RPMI7951 (cell line): ENCODE measurements at places on chromosomes 5 and 9.

DNA sequence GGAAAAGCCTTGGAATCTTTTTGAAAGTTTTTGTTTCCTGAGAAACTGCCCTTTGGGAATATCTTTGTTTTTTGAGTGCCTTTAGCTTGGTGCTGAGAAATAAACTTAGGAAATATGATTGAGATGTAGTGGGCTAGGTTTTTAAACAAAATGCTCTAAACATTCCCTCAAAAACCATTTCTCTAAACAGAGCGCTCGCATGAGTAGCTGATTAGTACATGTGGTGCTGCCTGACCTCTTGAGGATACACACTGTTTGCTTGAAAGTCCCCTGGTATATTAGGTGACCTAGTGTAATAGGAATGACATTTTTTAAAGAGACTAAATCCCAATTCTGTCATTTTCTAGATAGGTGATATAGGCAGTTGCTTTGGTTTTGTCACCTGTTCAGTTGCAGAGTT lies 132.3 kb downstream of the ADAMTSL1 start:
- no peak for DNase-seq

DNA sequence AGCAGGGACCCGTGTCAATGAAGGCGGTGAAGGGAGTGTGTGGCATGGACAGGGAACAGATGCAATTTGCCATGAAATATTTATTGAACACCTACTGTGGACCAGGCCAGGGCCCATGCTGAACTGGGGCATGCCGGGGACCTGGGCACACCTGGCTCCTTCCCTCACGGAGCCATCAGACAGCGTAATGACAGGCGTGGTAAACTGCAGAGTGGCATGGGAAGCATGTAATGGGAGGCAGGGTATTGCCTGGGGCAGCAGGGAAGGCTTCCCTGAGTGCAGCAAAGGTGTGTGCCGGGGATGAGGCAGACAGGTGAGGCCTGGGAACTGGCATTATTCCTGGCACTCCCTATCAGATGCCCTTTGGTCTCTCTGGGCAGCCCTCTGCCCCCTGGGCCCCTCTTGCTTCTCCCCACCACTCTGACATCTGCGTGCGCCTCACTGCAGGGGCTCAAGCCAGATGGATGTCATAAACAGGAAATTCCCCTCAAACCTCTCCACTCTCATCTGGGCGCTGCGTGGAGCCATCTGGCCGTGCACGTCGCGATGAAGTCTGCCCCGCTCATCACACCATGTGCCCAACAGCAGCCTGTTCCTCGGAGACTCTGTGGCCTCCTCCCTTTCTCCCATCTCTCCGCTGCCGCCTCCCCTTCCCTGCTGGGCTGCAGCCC lies 67.6 kb downstream of the HMCN2 start:
- peak; percentile 36 for DNase-seq

DNA sequence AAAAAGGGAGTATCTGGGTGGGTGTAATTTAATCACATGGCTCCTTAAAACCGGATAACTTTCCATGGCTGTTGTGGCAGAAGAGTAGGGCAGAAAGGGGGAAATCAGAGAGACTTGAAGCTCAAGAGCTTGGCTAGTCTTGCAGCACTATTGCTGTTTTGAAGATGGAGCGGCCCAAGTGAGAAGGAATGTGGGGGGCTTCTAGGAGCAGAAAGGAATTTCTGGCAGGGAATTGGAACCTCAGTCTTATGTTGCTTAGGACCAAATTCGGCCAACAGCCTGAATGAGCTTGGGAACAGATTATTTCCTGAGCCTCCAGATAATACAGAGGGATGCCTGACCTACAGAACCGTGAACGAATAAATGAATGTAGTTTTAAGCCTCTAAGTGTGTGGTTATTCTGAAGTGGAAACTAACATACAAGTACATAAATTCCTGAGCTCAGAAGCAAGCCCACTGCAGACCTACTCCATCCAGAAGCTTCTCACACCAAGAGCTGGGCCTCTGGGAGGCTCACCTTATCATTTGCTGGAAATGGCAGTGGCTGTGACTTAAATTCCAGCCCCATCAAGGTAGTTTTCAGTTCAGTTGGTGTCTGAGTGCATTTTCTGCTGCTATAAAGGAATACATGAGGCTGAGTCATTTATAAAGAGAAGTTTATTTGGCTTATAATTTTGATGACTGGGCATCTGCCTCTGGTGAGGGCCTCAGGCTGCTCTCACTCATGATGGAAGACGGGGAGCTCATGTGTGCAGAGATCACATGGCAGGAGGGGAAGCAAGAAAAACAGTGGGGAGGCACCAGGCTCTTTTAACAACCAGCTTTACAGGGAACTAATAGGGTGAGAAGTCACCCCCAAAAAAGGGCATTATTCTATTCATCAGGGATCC lies 15.3 kb upstream of the TMEM174 start:
- DNase-seq, result no peak

GRCh38 chr9:38008168-38009034 lies 60.6 kb downstream of the SHB start:
- peak; percentile 87 for DNase-seq

DNA sequence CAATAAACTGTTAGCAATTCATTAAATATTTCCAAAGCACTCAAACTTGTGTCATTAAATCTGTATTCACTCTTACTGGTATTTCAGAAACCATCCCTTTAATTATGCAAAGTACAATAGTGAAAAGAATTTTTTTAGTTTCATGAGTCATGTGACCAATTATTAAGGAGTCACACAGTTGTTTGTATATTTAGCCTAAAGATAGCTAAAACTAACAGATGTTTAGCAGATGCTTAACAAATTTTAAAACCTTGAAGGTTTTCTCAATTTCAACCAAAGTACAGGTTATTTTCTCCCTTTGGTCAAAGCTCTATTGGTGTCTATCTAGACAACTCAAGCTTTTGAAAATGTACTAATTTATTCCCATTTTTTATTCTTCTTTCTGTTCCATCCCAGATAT lies 44.1 kb downstream of the PJA2 start:
- no peak for DNase-seq
